ENCODE measurements at places on chromosomes 2 and 18. TPM values are rescaled to one million over a fixed set of nuclear protein-coding genes. Genes with fewer than 3 reads are reported as not detected.

The COPS9 gene
- total RNA-seq: 238 TPM

The STARD6 gene
- not detected for total RNA-seq

The TMEM169 gene
- total RNA-seq: 0.33 TPM

The LRATD1 gene
- total RNA-seq: 0.09 TPM

The TANK gene
- total RNA-seq: 33.0 TPM

The ALPP gene
- total RNA-seq: 20.3 TPM

The MFSD2B gene
- total RNA-seq: 0.68 TPM

The PRR30 gene
- not detected for total RNA-seq

The OBSL1 gene
- total RNA-seq: 15.2 TPM

The MAT2A gene
- 610 TPM for total RNA-seq

The ZBTB14 gene
- 8.1 TPM for total RNA-seq

The AFF3 gene
- total RNA-seq: 0.08 TPM

The FEV gene
- not detected for total RNA-seq

The POU3F3 gene
- 0.02 TPM for total RNA-seq

The ATG9A gene
- total RNA-seq: 46.8 TPM

The ACTG2 gene
- 0.18 TPM for total RNA-seq

The SLC4A3 gene
- total RNA-seq: 2.9 TPM

The ERBB4 gene
- total RNA-seq: not detected

The IL36B gene
- total RNA-seq: not detected

The KIF1A gene
- 0.84 TPM for total RNA-seq

The ANKRD44 gene
- total RNA-seq: 4.9 TPM

The PLA2R1 gene
- total RNA-seq: 2.2 TPM

The PUS10 gene
- 1.9 TPM for total RNA-seq

The CHRNG gene
- total RNA-seq: not detected
